ENCODE measurements at places on chromosomes 2 and 18.

DNA sequence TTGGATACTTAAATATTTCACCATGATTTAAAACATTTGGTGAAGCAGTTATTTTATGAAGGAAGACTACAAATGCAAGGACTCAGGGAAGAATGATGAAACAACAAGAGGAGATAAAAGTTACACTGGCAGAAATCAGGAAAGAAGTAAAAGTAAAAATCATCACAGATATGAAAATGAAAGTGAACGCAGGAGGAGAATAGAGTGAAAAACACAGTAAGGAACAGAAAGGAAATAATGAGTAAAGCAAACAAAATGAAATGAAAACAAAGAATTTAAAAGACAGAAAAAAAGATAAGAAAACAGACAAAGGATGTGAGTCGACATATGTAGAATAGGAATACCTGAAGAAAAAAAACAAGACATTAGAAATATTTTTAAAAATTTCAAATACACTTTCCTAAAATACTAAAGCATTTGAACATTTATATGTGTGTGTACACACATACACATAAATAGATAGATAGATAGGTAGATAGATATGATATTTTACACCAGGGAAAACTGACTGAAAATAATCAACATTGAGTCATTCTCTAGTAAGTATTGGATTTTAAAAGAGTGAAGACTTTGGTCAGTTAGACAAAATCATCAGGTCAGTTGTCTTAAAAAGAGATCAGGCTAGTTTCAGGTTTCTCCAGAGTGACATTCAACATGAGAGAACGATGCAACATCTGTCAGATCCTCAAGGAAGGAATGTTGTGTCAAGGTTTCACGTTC is 12.1 kb upstream of the KDSR start:
- no peak for DNase-seq

DNA sequence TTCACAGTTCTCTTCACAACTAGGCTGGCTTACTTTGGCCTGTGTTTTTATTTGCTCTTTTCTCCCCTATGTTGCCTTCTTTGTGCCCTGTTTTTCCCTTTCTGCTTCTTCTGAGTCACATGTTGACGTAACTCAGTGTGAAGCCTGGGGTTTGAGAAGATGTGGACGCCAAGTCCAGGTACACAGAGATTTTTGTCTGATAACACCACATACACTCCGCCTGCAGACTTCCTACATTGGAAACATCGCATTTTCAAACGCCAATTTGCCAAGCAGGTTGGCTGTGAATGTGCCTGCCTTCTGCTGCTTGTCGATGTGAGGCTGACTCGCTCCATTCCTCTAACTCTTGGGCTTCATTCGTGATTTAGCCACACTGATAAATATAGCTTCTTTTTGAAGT is 62.6 kb upstream of the FN1 start:
- DNase-seq, result no peak

GRCh38 chr2:233999182-233999581 is 51.3 kb upstream of the SPP2 start:
- DNase-seq, result no peak

DNA sequence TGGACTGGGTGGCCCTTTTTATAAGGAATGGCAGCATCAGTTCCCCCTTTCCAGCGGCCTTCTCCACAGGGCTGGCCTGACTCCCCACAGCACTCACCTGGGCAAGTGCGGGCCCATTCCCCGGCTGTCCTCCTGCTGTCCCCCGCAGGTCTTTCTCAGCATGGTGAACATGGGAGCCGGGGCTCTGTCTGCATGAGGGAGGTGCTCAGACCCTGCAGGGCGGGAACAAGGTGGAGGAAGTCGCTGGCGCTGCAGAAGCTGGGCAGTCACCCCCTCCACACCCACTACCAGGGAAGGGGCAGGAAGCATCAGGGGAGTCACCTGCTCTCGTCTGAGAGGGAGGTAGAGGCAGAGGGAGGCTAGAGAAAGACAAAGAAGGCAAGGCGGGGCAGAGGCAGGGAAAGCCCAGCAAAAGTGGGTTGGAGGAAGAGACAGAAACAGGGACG is 12.2 kb downstream of the HES6 start:
- DNase-seq, result no peak

DNA sequence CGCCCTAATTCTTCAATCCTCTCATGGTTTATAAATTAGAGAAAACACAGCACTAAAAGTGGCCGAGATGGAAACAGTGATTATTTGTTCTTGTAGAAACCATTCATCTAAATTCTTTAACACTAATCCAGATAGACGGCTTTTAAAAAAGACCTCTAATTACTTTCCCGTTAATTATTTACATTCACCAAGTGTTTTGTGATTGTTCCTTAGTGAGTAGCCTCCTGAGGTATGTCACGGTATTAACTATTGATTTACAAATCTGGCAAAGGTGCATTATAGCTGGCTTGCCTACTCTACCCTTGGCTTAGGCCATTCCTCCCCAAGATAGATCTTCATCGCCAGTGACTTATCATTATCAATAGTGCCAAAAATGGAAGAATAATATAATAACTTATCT is 436.4 kb upstream of the ST6GAL2 start:
- DNase-seq, result no peak

DNA sequence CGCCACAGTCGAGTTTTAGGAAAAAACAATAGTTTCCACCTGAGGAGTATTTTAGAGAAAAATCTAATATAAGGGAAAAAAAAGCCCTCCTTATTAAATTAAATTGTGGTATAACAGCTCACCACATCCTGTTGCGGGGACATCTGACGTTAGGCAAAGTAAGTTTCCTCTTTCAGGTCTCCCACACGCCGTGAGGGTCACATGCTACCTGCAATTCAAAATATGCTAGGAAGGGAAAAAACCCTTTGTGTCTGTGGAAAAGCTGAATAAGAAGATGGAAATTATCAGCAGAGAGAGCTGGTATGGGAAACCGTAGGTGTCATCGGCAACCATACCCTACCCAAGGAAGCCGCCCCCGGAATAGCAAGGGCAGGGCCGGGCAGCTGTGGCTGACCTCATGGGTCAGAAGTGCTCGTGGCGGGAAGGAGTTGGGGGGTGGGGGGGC is 128.0 kb downstream of the NFATC1 start:
- peak; percentile 78 for DNase-seq

DNA sequence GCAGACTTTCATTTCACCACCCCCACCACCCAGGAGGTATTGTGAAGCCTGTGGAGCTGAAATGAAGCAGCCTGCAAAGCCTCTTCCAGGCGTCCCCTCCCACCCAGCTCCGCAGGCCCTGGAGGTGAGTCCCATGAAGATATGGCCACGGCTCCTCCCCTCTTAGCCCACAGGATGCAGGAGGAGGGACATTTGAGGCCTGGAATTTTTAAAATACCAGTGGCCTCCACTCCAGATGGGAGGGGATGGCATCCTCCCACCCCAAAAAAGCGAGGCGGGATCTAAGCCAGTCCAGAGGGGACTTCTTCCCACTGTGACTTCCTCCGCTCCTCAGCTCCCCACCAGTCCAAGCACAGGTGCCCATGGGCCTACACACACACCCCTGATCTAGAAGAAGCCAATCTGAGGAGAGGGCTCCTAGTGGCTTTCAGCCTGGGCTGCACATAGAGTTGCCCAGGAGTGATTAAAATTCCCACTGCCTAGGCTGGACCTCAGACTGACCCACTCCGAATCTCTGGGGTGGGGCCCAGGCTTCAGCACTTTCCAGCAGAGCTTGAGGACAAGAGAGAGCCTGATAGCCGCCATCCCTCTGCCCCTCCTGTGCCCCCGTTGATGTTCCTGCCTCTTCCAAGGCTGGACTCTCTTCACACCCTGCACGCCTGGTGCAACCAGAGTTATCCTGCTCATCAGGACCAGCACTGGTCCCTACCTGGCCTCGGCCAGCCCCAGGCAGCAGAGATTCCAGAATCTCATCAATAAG is 206.9 kb downstream of the TNS1 start:
- no peak for DNase-seq

GRCh38 chr2:35741556-35741955 is 614.0 kb upstream of the CRIM1 start:
- DNase-seq, result no peak
